ENCODE measurements at places on chromosomes 6 and 20.

DNA sequence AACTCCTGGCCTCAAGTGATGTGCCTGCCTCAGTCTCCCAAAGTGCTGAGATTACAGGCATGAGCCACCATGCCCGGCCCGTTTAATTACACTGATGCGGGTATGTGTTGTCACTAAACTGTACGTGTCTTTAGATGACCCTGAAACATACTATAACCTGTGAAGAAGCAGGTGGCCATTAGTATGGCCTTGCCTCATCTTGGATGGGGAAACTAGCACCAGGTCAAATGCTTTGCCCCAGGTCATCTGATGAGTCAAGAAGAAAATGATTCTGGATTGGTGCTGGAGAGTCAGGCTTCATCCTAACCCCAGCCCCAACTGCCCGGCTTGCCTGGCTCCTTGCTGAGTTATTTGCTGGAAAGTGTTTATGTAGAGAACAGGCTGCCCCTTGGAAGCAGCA is 2.9 kb upstream of the SASH1 start:
- H3K36me3 ChIP-seq = no peaks in the 10 kb centered on the region
- DNase-seq = no peak
- H3K4me3 ChIP-seq = no peak overlapping the region
- no peaks in the 10 kb centered on the region for H3K27me3 ChIP-seq
- H3K27ac ChIP-seq = no peak overlapping the region

DNA sequence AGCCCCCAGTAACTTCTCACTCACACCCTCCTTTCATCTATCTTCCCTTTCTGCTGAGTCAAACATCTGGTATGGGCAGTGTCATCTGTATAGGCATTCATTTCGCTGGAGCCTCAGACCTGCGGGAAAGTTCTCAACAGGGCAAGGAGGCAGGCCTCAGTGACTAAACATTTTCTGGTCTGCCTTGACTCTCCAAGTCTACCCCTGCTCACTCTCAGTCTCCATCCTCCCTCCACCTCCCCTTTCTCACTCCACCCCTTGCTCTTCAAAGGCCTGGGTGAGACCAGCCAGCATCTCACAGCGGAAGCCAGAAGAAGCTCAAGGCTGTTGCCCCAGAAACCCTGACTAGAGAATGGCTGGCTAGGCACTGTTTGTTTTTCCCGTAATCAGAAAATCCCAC is 105.0 kb upstream of the BEND6 start:
- no peak for DNase-seq
- H3K4me3 ChIP-seq = peak overlapping the region; percentile 73
- peaks cover 22% of the 10 kb centered on the region for H3K4me1 ChIP-seq
- H3K27me3 ChIP-seq = no peaks in the 10 kb centered on the region
- no peak overlapping the region for H3K27ac ChIP-seq
- H3K36me3 ChIP-seq = peaks cover 4% of the 10 kb centered on the region

DNA sequence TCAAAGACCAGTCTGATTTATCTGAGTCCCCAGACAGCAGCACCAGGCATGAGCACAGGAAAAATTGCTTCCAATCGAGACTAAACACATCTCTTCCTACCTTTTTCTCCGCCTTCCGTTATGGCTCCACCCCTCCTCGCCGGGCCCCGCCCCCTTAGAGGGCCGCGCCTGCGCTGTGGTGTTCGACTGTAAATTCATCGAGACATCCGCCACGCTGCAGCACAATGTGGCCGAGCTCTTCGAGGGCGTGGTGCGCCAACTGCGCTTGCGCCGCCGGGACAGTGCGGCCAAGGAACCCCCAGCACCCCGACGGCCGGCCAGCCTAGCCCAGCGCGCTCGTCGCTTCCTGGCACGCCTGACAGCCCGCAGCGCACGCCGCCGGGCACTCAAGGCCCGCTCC is 8.9 kb downstream of the REM1 start:
- no peak overlapping the region for H3K27ac ChIP-seq
- H3K36me3 ChIP-seq = no peaks in the 10 kb centered on the region
- DNase-seq = peak; percentile 43
- H3K4me1 ChIP-seq = no peaks in the 10 kb centered on the region
- no peak overlapping the region for H3K4me3 ChIP-seq

DNA sequence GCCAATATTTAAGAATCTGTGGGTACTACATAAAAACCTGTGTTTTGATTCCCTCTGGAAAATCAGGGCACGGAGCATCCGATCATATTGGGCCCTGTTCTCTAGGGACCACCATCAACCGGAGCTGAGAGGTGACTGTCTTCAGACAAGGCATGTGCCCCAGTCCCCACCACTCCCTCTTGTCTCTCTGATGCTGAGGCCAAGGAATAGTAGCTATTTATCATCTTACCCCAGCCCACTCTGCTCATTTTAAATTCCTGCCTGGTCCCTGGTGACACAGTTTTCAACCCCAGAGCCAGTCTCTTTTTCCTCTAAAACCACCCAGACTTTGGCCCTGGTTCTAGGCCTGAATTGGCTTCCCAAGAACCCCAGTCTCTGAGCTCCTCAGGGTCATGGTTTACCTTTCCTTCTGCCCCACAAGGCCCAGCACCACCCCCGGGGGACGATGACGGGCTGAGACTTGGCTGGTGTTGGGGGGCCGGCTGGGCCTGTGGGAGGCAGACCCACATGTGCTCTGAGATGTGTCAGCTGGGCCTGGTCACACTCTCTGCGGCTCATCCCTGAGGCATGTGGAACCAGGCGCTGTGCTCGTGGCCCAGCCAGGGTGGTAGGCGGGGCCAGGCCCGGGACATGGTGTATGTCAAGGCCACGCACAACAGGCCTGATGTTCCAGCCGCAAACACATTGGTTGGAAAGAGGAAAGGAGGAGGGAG is 114.4 kb downstream of the CEBPB start:
- no peak overlapping the region for H3K4me3 ChIP-seq
- peak; percentile 67 for DNase-seq
- no peaks in the 10 kb centered on the region for H3K27me3 ChIP-seq
- peak overlapping the region; percentile 62 for H3K27ac ChIP-seq

- DNase-seq = no peak
- H3K36me3 ChIP-seq = peaks cover 18% of the 10 kb centered on the region
- H3K4me3 ChIP-seq = no peak overlapping the region
- H3K4me1 ChIP-seq = peaks cover 24% of the 10 kb centered on the region
- H3K27me3 ChIP-seq = no peaks in the 10 kb centered on the region
- no peak overlapping the region for H3K27ac ChIP-seq
These were observed 99.7 kb downstream of the TULP4 start for GRCh38 chr6:158411998-158412397.

DNA sequence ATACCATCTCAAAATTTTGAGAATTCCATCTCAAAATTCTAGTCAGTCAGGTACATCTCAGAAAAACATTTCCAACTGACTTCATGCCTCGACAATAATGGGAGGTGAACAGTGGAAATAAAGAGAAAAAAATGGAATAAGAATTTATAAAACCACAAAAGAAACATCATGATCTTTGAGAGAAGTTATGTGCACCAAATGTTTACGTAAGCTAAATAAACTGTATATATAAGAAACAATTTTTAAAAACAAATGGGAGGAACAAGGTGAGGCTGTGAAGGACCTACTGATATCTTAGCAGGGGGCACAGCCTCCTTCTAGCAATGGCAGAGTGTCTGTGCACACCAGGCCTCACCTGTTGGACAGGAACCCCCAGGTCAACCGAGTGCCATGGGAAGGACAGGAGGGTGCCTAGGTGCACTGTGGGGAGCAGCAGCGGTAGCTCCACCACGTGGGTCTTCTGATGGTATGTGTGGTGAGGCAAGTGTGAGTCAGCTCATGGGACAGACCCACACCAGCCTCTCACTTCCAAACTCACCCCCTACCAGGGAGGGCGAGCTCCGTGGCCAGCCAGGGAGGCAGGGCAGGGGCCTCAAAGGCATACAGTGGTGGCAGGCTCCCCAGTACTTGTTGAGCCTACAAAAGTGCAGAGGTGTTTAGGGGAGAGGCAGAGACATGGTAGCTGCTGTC is 23.2 kb downstream of the DIDO1 start:
- H3K27ac ChIP-seq = no peak overlapping the region
- peaks cover 44% of the 10 kb centered on the region for H3K36me3 ChIP-seq
- H3K4me3 ChIP-seq = no peak overlapping the region
- H3K4me1 ChIP-seq = peaks cover 15% of the 10 kb centered on the region

GRCh38 chr6:111356551-111356950 is 126.5 kb downstream of the REV3L start:
- no peaks in the 10 kb centered on the region for H3K27me3 ChIP-seq
- H3K36me3 ChIP-seq = peaks cover 70% of the 10 kb centered on the region

GRCh38 chr6:107633680-107634323 is 143.9 kb downstream of the SOBP start:
- no peak overlapping the region for H3K4me3 ChIP-seq
- H3K36me3 ChIP-seq = no peaks in the 10 kb centered on the region
- no peaks in the 10 kb centered on the region for H3K4me1 ChIP-seq
- no peak overlapping the region for H3K27ac ChIP-seq

DNA sequence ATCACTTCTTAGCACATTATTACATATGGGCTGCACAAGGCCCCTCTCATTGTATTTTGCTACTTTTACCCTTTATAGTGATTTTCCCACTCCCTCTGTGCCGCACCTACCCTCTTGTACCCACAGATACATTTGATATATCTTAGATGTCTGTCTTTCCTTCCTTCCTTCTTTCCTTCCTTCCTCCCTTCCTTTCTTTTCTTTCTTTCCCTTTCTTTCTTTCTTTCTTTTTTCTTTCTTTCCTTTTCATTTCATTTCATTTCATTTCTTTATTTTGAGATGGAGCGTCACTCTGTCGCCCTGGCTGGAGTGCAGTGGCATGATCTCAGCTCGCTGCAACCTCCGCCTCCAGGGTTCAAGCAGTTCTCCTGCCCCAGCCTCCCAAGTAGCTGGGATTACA is 12.2 kb downstream of the POLH start:
- DNase-seq = no peak
- H3K4me3 ChIP-seq = no peak overlapping the region
- no peak overlapping the region for H3K27ac ChIP-seq
- H3K4me1 ChIP-seq = no peaks in the 10 kb centered on the region
- H3K36me3 ChIP-seq = peaks cover 45% of the 10 kb centered on the region

GRCh38 chr6:91509711-91510110 is 922.8 kb upstream of the MAP3K7 start:
- H3K4me1 ChIP-seq = no peaks in the 10 kb centered on the region
- no peaks in the 10 kb centered on the region for H3K36me3 ChIP-seq
- H3K27ac ChIP-seq = no peak overlapping the region

DNA sequence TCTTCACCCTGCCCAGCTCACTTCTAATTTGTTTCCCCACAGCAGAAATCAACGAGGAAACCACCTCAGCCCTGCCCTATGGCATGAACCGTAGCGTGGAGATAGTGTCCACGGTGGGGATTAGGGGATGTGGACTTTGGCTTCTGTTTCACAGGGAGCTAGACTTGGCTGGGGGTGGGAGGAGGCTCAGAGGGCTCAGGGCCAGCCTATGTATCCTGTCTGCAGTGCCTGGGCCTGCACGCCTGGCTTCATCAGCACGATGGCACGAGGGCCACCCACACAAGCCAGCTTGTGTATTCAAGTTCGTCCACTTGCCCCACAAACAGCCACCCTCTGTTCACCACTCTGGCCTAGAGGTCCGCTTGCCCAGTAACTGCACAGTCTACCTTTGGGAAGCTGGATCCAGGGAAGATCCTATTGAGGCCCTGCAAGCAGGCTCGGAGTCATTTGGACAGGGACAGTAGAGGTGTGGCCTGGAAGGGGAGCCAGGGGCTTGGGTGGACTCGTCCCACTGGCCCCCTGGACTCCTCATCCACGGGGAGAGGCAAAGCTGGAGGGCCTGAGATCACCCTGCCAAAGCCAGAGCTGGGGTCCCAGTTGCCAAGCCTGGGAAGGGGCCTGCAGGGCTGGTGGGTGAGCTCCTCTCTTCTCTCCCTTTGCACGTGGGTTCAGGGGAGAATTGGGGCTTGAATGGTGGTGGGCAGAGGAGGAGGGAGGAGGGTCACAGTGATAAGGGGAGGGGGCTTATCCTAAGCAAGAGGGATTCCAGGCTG is 38.0 kb upstream of the FAM83D start:
- H3K36me3 ChIP-seq = no peaks in the 10 kb centered on the region
- H3K4me3 ChIP-seq = no peak overlapping the region
- H3K27me3 ChIP-seq = no peaks in the 10 kb centered on the region
- no peak overlapping the region for H3K27ac ChIP-seq

GRCh38 chr20:34389954-34390555 is 27.0 kb downstream of the ITCH start:
- DNase-seq = no peak
- peaks cover 2% of the 10 kb centered on the region for H3K4me1 ChIP-seq
- H3K27me3 ChIP-seq = no peaks in the 10 kb centered on the region
- H3K4me3 ChIP-seq = no peak overlapping the region
- H3K36me3 ChIP-seq = peaks cover 31% of the 10 kb centered on the region

GRCh38 chr6:144581812-144582537 is 296.8 kb downstream of the UTRN start:
- H3K27ac ChIP-seq = no peak overlapping the region
- no peak overlapping the region for H3K4me3 ChIP-seq
- peak; percentile 31 for DNase-seq
- no peaks in the 10 kb centered on the region for H3K36me3 ChIP-seq
- no peaks in the 10 kb centered on the region for H3K27me3 ChIP-seq

DNA sequence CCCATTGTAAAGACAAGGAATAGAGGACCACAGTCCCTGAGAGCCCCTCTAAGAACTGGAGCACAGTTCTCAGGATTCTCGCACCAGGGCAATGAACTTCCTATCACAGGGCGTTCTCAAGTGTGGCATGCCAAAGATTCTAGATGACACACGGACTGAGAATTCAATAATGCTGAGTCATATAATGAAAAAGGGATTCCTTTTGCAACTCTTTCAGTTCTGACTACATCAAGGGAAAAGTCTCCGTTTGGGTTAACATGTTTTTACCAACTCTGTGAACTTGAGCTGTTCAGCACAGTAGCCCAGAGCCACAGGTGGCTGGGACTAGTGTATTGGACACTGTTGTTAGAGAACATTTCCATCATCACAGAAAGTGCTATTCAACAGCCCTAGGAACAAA is 3.4 kb downstream of the MED20 start:
- 0 out of 2 replicates have a peak overlapping the region, but pooled peaks have one; percentile 15 for H3K4me3 ChIP-seq
- H3K27me3 ChIP-seq = no peaks in the 10 kb centered on the region
- DNase-seq = no peak
- peak overlapping the region; percentile 34 for H3K27ac ChIP-seq
- peaks cover 11% of the 10 kb centered on the region for H3K4me1 ChIP-seq

DNA sequence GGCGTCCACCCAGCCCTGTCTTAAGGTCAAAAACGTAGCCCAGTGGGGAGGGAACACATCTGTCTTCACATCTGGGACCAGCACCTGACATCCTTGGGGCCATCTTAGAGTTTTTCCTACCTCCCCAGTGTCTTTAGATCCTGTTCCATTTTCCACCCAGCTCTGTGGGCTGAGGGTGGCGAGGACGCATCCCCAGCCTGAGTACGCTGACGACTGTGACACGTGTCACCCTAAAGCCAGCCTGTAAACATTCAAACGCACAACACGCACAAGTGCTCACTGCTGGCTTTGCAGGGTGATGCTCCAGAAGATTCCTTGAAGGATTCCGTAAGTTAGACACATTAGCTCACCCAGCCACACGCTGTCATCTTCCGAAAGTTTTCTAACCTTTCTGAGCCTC is 215.9 kb downstream of the TAF4 start:
- no peaks in the 10 kb centered on the region for H3K36me3 ChIP-seq
- H3K27me3 ChIP-seq = no peaks in the 10 kb centered on the region
- H3K4me3 ChIP-seq = no peak overlapping the region
- no peak for DNase-seq
- H3K4me1 ChIP-seq = no peaks in the 10 kb centered on the region

GRCh38 chr6:145814035-145814500 is 527 bp downstream of the FBXO30 start:
- DNase-seq = peak; percentile 34
- peak overlapping the region; percentile 82 for H3K4me3 ChIP-seq
- H3K4me1 ChIP-seq = peaks cover 8% of the 10 kb centered on the region
